ENCODE measurements at places on chromosomes 2 and 18.

GRCh38 chr2:241894056-241894641 is 24.6 kb downstream of the RTP5 start:
- DNase-seq: no peak

GRCh38 chr2:62208758-62209114 is 12.8 kb downstream of the B3GNT2 start:
- no peak for DNase-seq

DNA sequence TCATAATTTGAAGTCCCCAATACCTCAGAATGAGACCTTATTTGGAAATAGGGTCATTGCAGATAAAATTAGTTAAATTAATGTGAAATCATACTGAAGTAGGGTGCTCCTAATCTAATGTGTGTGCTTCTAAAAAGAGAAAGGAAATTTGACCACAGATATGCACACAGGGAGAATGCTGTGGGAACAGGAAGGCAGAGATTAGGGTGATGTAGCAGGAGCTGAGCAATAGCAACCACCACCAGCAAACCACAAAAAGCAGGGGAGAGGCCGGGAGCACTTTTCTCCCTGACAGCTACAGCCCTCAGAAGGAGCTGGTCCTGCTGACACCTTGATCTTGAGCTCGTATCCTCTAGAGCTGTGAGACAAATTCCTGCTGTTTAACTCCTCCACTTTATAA is 24.6 kb upstream of the SCG2 start:
- DNase-seq: no peak

DNA sequence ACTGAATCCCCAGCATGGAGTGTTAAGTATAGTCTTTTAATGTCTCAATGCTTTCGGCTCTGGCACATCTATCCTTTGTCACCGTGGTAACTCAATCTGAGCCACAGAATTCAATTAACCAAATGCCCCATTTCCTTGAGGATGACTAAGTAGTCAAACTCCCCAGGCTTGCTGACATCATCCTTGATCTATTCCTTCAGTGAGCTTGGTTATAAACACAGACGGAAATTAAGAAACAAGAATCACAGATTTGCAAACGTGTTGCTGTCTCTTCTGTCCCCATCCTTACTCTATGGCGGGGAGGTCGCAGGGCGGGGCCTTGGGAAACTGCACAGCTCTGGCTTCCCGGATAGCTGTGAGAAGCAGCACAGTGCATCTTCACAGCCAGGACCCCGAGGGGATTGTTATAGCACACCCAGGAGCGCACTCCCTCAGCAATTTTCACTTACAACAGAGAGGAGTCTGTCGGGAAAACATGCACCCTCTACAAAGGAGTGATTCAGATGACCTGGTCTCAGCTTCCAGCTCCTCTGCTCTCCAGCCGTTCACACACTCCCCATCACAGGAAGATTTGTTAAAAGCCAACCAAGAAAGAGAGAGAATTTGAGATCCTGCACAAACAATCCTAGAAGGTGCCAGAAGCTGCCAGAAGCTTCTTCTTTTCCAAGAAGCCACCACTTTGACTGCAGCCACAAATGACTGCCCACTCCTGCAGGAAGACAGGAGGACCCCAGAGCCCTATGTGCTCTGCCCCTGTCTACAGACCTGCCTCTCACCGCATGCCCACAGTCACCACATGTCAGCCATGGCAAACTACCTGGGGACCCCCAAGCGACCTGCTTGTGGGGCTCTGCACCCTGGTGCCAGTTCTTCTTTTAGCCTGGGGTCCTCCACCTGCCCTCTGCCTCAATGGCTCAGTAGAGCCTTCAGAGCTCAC is 44.9 kb upstream of the YWHAQ start:
- DNase-seq: no peak

- DNase-seq: no peak
These were observed 217.1 kb downstream of the ACKR3 start for GRCh38 chr2:236786751-236787150.

GRCh38 chr2:178824181-178824580 is 17.0 kb upstream of the TTN start:
- no peak for DNase-seq

DNA sequence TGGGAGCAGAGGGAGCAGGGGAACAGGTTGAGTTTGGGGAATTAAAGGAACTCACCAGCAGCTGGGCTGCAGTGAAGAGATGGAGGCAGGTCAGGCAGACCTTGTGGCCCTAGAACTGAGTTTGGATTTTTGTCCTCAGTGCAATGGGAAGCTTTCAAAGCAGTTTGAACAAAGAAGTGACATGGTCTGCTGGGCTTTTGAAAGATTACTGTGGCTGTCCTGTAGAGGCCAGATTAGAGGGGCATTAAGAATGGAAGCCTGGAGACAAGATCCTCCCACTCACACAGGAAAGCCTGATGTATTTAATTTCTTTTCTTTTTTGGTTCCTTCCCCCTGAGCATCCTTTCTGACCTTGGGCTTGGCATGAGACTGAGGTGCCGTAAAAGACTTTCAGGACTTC is 118.1 kb upstream of the LHCGR start:
- DNase-seq: no peak

GRCh38 chr18:49142216-49142615 is 191.5 kb upstream of the SMAD7 start:
- DNase-seq: no peak

DNA sequence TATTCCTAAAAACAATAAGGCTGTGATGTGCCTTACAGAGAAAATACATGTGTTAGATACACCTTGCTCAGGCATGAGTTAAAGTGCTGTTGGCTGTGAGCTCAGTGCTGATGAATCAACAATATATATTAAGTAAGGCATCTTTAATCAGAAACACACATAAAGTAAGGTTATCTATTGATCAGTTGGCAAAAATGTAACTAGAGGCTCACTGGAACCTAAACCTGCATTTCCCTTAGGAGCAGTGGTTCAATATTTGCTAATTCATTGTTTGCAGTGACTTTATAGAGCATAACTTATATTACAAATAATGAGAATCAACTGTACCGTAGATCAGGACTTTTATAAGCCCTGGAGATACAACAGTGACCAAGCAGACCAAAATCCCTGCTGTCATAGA is 77.0 kb upstream of the CYP1B1 start:
- no peak for DNase-seq

DNA sequence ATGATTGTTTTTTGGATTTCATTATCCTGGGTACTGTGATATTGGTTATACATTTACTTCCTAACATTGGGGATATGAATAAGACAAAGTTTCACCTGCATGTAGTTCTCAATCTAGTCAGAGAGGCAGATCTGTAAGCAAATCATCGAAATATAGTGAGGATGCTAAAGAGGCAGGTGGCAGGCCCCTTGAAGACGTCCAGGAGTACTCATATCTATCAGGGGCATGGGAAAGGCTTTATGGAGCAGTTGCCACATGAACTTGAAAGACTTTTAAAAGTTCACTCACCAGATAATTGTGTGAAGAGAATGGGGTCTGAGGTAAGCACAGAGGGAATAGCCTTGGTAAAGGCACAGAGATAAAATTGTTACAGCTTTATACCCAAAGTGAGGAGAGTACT is 78.8 kb downstream of the EHBP1 start:
- DNase-seq: no peak

- no peak for DNase-seq
These were observed 4.1 kb upstream of the SLC39A10 start for GRCh38 chr2:195652911-195653310.
